Activated B cell treated with CpG ODN at 0.5 μM for 24 hours (primary cell): ENCODE measurements at places on chromosomes 6 and 20. TPM values are rescaled to one million over a fixed set of nuclear protein-coding genes. Genes with fewer than 3 reads are reported as not detected.

- no peak overlapping the region for H3K27ac ChIP-seq
- H3K4me1 ChIP-seq: peaks cover 39% of the 10 kb centered on the region
- no peak for DNase-seq
- peak overlapping the region; percentile 64 for H3K4me3 ChIP-seq
Observed at GRCh38 chr6:5086294-5086890, 1.3 kb downstream of the PPP1R3G start.

Gene PGC
- not detected in 2 replicates for total RNA-seq

- no peak overlapping the region for H3K4me3 ChIP-seq
- H3K27me3 ChIP-seq: peaks cover 4% of the 10 kb centered on the region
- H3K27ac ChIP-seq: no peak overlapping the region
- DNase-seq: no peak
Observed at GRCh38 chr20:41738604-41739206, 120.5 kb upstream of the CHD6 start.

DNA sequence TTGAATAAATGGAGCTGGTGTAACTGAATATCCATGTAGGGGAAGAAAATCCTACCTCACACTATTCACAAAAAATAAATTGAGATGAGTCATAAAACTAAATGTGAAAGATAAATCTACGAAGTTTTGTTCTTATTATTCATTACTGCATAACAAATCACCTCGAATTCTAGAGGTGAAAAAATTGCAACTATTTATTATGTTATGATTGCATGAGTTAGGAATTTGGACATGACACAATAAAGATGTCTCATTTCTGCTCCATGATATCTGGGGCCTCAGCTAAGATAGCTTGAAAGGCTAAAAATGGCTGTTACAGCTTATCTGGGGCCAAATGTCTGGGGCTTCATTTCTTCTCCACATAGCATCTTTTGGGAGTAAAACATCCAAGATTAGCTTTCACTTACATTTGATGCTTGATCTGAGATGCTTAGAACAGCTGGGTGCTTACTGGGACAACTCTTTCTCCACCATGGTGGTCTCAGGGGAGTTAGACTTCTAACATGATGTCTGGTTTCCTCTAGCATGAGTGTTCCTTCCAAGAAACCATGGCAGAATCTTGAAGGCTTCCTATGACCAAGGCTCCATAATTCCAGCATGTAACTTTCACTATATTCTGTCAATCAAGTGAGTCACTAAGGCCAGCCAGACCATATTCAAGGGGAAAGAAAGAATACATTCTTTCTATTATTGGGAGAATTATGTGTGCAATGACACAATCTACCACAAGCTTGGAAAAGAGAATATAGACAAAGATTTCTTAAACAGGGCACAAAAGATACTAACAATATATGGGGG, 30.1 kb downstream of the OR2B6 start:
- H3K36me3 ChIP-seq: no peaks in the 10 kb centered on the region
- no peak overlapping the region for H3K27ac ChIP-seq
- no peak overlapping the region for H3K4me3 ChIP-seq
- H3K27me3 ChIP-seq: peaks cover 6% of the 10 kb centered on the region
- DNase-seq: no peak
- H3K4me1 ChIP-seq: no peaks in the 10 kb centered on the region

Gene LY6G5C
- total RNA-seq: 0.29 and 0.73 TPM in 2 replicates

DNA sequence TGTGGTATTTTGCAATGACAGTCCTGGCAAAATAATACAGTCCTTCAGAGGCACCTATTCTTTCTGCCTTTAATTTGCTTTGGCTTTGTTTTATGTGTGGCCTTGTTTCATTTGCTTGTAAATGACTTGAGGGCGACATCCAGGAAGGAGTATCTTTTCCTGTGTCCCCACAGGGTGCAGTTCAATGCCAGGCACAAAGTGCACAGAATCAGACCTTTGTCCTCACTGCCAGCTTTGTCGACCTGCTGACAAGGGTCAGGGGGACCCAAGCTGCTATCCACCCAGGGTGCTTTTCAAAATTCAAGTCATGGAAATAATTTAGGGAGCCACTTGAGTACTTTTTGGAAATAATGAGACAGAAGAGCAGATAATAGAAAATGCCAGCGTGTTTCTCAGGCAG, 37.0 kb upstream of the CDKN1A start:
- H3K4me3 ChIP-seq: no peak overlapping the region
- peaks cover 2% of the 10 kb centered on the region for H3K4me1 ChIP-seq
- no peaks in the 10 kb centered on the region for H3K27me3 ChIP-seq
- DNase-seq: no peak
- H3K36me3 ChIP-seq: no peaks in the 10 kb centered on the region
